ENCODE measurements at places on chromosomes 12 and 14.

- DNase-seq = no peak
Observed at GRCh38 chr12:89732522-89732921, 23.9 kb upstream of the ATP2B1 start.

- no peak for DNase-seq
Observed at GRCh38 chr14:99475179-99475578, 5.5 kb downstream of the SETD3 start.

GRCh38 chr12:30041096-30041495 lies 257.4 kb upstream of the TMTC1 start:
- DNase-seq = no peak

DNA sequence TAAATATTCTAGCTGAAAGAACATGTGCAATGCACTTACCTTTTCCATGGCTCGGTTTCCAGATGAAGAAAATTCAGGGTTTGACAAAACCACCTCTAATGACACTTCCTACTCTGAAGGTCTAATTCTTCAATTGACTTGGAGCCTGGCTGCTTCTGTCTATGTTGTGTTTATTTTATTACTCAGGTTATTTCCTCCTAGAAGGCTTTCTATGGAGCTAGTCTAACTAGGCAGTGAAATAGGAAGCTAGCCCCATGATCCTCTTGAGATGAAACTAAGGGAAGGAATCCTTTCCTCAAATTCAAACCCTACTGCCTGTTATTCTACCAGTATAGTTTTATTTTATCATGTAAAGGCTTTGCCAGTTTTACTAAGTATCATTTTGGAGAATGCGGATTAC lies 20.9 kb upstream of the IFNG-AS1 start:
- DNase-seq = no peak

GRCh38 chr12:25655702-25656101 lies 102.6 kb upstream of the LMNTD1 start:
- DNase-seq = no peak

DNA sequence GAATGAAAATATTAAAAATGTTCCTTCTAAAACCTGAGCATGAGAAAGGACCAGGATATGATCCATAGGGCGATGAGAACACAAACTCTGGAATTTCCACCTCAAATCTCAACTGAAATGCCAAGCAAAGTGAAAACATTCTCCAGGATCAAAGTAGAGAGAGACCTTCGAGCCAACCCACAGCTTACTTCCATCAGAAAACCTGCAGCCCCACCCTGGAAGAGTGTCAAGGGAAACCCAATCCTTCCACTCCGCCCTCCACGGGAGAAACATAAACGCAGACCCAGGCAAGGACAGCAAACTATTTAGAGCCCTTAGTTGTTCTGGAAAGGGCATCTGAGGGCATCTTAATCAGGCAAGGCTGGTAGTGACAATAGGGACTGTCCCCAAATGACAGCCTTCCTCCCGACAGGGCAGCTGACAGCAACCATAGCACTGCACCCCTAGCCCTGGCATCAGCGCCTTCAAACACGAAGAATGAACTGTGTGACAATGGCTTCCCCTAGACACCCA lies 21.8 kb downstream of the SLC15A4 start:
- no peak for DNase-seq

GRCh38 chr12:94566345-94566744 lies 84.0 kb downstream of the TMCC3 start:
- DNase-seq = no peak

DNA sequence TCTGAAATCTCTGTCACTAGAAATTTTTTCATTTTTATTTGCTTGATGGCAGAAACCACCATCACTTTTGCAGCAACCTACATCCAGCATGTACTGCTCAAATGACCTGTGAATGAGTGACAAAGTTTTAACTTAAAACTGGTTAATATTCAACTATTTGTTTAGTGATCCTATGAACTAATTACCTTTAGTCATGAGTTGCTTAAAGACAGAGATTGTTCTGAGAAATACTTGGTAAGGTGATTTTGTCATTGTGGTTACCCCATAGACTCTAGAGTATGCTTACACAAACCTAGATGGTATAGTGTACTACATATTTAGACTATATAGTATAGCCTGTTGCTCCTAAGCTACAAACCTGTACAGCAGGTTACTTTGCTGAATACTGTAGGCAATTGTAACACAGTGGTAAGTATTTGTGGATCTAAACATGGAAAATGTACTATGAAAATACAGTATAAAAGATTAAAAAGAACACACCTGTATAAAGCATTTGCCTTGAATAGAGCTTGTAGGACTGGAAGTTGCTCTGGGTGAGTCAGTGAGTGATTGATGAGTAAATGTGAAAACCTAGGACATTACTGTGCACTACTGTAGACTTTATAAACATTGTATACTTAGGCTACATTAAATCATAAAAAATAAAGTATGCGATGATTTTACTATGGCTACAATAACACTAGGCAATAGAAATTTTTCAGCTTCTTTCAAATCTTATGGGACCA lies 256.6 kb upstream of the PPFIA2 start:
- no peak for DNase-seq

DNA sequence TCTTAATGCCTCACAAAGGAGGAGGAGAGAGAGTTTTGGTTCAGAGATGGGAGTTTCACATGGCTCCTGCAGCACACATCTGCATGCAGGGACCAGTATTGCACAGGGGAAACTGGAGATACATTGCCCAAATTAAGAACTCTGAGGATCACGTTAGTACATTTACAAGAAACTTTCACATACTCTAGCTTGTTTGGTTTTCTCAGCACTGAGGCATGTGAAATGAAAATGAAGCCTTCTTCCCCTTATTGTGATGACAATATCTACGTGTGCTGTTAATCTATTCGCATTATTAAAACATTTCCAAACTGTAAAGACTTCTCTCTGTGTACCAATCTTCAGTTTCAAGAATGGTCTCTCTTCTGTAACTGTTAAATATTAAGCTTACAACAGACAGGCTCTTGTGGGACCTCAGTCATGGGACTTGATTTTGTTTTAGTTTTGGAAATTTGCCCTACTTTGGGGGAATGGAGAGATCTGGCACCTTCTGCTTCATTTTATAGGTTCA lies 124.7 kb downstream of the DAAM1 start:
- DNase-seq = no peak

DNA sequence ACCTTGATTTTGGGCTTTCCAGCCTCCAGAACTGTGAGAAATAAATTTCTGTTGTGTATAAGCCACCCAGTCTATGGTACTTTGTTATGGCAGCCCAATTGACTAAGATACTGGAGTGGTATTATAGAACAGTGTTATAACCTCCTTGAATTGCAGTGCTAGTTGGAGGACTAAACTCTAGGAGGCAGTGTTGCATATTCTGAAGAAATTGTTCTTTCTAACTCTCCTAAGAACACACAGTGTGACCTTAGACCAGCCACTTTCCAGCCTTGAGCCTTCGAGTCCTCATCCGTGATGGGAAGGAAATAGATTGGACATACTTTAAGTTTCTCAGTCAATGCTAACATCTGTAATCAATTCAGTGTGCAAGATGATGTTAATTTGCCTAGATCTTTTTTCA lies 22.4 kb upstream of the LRRC10 start:
- DNase-seq = no peak

DNA sequence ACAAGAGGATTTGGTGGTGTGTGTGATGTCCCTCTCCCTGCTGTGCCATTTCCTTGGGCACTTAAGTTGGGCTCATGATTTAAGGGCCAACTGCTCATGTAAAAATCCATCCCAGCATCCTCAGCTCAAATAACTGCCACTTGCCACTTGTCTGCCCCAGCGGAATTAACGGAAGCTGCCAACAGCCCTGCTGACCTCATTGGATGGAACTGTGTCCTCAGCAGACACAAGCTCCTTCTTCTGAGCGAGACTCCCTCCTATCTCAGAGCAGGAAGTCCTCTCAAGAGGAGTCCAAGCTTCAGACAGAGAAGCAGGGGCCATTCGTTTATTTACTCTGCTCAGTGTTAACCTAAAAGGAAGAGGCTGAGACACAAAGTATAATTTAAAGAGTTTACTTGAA lies 29.6 kb upstream of the PRMT8 start:
- DNase-seq = no peak

DNA sequence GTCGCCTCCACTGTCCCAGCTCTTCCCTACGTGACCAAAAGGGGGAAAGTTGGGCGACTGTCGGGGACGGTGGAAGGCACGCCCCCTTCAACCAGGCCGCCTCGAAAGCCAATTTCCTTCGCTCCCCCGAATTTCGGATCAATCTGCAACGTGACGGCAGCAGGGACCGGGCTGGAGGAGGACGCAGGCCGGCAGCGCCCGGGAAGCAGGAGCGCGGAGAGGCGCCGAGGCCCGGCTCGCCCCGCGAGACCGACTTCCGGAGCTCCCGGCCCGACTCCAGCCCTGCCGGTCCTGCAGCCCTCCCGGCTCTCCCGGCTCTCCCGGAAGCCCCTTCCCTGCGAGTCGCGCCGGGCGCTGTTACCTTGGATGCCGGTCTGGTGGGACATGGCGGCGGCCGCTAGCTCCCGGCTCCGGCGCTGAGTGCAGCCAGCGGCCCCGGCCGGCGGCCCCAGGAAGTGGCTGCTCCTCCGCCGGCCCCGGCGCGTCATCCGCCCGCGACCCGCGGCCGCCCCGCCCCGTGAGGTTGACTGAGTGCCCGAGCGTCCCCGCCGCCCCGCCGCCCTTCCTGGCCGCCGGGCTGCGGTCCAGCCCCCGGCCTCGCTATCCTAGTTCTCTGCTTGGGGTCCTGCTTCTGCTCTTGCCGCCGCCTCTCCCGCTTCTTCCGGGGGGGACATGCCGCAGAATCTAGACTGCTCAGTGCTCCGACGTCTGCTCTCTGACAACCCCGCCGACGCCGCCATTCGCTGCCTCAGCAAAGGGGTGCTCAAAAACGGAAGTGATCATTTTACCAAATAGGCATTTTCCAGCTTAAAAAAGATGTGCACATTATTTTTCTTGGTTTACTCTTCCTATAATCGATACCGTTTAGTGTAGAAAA lies at the start of gene TWF1:
Gene TWF1, minus strand, starts transcription at position 458 of the 877 bp plus-strand sequence. Its CDS starts 72 bp downstream, at position 386.
- DNase-seq = peak; percentile 94

DNA sequence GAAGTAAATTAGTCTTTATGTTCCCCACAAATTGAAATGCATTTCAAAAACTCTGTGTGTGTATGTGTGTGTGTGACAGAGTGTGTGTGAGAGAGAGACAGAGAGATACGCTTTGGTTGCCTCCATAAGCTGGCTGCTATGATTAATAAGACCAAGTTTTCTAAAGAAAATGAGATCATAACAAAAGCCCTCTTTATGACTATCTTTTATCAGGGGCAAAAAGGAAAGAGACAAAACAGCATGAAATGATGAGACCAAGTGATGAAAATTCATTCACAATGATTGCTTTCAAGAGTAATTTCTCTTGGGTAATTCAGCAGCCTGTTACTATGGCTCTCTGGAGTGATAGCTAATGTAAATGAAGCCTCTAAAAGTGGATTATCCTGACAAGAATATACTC lies 277.6 kb upstream of the PLEKHG7 start:
- no peak for DNase-seq

GRCh38 chr12:47767216-47767724 lies 5.8 kb upstream of the SLC48A1 start:
- peak; percentile 45 for DNase-seq

DNA sequence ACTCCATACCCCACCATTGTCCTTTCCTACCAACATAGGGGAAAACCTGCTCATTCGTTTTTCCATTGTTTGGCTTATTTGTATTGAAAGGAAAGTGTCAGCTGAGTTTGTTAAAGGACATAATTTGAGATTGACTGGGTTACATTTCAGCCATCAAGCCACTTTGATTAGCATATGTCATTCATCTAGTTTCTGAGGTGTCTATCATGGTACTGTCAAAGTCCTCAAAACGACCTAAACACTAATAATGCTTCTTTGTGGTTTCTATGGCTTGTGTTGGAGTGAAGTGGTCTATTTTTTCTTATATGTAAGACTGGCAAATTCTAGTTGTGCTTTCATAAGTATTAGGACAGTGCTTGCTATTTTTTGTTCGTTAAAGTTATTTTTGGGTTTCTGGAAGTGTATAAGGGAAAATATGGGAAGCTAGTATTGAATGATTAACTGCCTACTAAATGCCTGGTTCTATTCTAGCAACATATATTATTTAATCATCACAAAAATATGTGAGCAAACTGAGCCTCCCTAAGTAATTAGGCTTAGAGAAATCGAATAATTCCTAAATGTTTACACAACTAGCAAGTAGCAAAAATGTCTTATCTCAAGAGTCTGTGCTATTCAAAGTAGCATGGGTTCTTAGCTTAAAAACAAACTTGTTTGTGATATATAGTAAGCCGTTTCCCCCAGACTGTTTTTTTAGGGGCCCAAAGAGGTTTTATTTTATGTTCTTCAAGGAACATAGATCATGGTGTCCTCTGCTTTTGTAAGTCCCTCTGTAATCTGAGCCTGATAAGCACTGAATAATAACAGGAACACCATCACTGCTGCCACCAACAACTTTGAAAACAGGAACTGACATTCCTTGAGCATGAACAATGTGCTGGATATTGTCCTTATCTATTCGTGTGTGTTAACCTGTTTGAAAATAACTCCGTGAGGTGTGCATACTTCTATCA lies 67.1 kb downstream of the DERA start:
- no peak for DNase-seq

- DNase-seq = no peak
Observed at GRCh38 chr12:96120359-96121100, 73.6 kb upstream of the ELK3 start.

DNA sequence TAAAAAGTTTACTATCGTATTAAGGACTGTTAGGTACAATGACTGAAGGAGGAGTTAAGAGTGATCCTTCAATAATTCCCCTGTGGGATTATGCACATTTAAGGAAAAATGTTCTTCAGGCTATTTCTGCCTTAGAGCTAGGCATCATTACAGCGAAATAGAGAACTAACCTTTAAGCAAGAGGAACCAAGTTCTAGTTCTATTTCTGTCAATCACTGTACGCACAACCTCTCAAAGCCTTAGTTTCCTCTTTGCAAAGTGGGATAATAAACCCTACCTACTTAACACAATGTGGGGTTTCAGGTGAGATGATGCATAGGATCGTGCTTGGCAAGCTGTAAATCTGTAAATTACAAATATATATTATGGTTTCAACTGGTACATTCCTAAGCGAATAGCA lies 15.4 kb downstream of the NTF3 start:
- no peak for DNase-seq

DNA sequence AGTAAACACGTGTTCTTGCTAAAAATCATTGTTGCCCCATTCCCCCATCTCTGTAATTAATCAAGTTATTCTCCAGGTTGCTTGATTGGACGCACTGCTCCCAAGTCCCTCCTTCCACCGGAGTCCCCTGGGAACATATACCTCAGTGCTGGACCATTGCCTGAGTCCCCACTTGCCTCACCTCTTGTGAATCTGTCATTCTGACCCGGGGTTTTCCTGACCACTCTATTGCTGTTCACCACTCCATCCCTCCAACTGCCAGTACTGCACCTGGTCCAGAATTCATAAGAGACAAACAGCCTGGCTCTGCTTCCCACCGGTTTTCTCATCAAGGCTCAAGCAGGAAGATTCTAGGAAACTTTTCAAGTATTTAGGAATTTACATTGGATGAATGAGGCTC lies 555.9 kb downstream of the VRK1 start:
- no peak for DNase-seq
